ENCODE measurements at places on chromosomes 5 and 9.
A peak's percentile ranks its signal among the peaks of the same experiment; 100 is the strongest.

- no peak for DNase-seq
These were observed 243.8 kb downstream of the KDM4C start for GRCh38 chr9:7001571-7001970.

DNA sequence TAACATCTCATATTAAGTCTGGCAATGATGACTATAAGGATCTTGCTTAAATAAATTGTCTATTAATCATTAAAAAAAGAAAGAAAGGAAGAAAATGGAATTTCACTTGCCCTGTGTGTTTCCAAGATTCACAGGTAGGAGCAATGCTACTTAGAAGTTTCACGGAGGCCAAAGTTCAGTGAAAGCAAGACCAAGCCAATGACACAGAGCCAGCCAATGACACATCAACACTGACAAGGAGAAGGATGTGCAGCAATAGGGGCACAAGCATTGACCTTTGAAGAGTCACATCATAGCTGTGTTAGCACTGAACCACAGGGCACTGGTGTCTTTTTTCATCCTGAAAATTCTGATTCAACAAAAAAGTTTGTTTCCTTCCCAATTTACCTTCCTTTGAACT is 364.3 kb downstream of the PDE4D start:
- DNase-seq, result no peak

GRCh38 chr5:11164531-11165294 is 403.7 kb upstream of the DAP start:
- no peak for DNase-seq

DNA sequence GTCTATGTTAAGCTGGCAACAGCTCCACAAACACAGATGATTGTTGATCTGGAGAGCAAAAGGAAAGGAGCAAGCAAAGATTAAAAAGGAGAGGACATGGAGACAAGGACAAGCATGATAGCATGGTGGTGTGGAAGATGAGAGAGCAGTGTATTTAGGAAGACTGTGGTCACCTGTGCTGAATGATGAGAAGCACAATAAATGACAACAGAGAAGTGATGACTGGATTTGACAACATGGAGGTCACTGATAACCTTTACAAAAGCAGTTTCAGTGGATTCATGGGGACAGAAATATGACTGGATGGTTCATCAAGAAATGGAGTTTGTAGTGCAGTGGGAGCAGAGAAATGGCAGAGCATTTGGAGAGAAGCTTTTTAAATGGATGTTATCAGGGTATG is 20.2 kb downstream of the TTC33 start:
- no peak for DNase-seq

GRCh38 chr5:158811921-158812320 is 287.8 kb downstream of the EBF1 start:
- no peak for DNase-seq

GRCh38 chr9:137067860-137068538 is 2.4 kb downstream of the SAPCD2 start:
- peak; percentile 75 for DNase-seq

- DNase-seq, result no peak
These were observed 138.3 kb upstream of the SHB start for GRCh38 chr9:38207247-38207778.

- no peak for DNase-seq
These were observed 853.3 kb downstream of the TLE1 start for GRCh38 chr9:80836013-80836412.

DNA sequence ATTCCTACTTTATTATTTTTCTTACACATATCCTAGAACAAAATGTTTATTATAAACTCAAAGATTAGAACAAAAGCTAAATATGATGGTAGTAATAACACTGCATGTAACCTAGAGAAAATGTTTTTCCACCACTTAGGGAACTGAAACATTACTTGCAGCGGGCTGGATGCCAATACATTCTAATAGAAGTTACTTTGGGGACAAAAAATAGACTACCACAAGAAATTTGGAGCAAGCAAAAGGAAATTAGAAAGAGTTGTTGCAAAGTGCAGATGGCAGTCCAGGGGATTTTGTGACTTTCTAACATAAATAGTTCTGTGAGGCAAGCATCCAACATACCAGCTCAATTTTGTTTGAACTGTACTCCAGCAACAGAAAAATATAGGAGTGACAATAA is 255.3 kb upstream of the GRIN3A start:
- DNase-seq, result no peak

- DNase-seq, result no peak
These were observed 1.3 kb upstream of the GNAQ start for GRCh38 chr9:78032730-78033457.

DNA sequence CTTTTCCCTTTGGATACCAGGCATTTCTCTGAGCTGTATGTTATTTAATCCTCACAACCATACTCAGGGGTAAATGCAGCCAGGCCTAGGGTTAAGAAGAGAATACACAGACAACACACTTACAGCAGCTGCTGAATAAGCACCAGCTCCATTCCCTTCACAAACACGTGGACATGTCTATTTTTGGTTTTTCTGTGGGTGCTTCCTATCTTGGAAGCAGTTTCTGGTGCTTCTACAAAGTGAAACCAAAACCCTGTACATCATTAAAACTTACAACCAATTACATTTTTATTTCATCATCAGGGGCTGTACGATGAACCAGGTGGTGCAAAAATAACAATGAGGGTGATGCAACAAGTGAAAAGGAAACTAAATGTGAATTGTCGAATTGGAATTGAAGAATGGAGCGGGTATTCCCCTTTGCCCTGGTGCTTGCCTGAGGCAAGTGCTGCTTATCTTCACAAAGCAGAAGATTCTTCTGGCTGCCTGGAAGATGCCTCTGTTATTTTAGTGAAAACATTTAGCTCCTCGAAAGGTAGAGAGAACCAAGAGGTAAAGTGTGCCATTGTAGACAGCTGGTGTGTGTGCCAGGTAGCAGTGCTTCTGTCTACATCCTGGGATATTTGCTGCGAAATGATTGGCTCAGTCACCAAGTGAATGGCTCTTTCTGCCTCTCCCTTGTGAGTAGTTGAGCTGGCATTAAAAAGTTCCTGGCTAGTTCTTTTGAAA is 18.6 kb upstream of the IFNB1 start:
- DNase-seq, result peak; percentile 10

DNA sequence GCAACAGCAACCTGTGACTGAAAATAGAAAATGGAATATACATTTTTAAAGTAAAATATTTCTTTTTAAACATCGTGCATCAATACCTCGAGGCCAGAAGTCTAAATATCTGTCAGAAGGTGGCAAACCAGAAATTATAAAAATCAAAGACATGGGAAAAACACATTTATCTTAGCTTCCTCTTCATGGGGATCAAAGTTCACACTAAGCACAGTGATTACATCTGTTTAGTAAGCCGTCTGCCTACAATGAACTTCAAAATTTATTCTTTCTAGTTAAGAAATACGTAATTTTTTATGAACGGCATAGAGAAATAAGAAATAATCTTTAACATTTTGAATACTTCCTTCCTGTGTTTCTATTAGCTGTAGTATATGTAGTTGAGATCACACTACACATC is 17.9 kb upstream of the SV2C start:
- DNase-seq, result no peak

GRCh38 chr5:132052520-132052919 is 7.9 kb upstream of the IL3 start:
- DNase-seq, result no peak

GRCh38 chr9:107044872-107045271 is 181.9 kb downstream of the ZNF462 start:
- no peak for DNase-seq

- DNase-seq, result no peak
These were observed 44.0 kb upstream of the RNU6ATAC start for GRCh38 chr9:134208310-134208841.

DNA sequence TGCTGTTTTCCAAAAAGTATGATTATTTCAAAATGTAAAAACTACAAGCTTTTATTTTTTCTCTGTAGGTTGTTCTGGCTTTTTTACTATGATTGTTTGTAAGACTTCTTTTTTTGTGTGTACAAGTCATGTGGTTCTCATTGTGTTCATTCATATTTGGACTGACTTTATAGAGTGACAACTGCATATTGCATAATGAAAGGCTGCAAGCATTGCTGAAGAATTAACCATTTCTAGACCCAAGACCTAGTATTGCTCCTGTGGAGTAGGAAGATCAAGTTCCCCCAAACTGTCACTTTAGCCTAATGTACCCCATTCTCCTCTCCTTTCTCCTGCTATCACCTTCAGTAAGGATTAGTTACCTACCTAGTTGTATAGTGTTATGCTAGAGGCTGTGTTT is 10.0 kb downstream of the MAP1B start:
- DNase-seq, result no peak

- DNase-seq, result no peak
These were observed 520.0 kb upstream of the C9orf72 start for GRCh38 chr9:28092981-28093936.

GRCh38 chr9:4583001-4583400 is 79.1 kb upstream of the PLPP6 start:
- DNase-seq, result no peak

- DNase-seq, result no peak
These were observed 159.7 kb upstream of the RAD23B start for GRCh38 chr9:107123389-107123788.

GRCh38 chr9:134185536-134186011 is 21.2 kb upstream of the RNU6ATAC start:
- no peak for DNase-seq

- DNase-seq, result no peak
These were observed 347.8 kb downstream of the TRIM32 start for GRCh38 chr9:117034866-117035265.

DNA sequence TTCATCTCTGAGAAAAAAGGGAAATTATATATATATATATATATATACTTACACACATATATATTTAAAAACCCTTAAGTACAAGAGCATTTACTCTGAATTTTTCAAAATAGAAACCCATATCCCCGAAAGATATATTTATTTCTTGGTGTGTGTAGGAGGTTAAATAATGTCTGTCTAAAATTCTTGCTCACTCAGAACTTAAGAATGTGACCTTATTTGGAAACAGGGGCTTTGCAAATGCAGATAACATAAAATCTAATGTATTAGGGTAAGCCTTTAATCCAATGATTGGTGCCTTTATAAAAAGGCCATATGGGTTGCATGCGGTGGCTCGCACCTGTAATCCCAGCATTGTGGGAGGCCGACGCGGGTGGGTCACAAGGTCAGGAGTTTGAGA is 517.3 kb upstream of the TLE4 start:
- no peak for DNase-seq

- no peak for DNase-seq
These were observed 175.7 kb downstream of the EBF1 start for GRCh38 chr5:158923799-158924551.

- DNase-seq, result no peak
These were observed 19.7 kb downstream of the WWC1 start for GRCh38 chr5:168311061-168311566.

DNA sequence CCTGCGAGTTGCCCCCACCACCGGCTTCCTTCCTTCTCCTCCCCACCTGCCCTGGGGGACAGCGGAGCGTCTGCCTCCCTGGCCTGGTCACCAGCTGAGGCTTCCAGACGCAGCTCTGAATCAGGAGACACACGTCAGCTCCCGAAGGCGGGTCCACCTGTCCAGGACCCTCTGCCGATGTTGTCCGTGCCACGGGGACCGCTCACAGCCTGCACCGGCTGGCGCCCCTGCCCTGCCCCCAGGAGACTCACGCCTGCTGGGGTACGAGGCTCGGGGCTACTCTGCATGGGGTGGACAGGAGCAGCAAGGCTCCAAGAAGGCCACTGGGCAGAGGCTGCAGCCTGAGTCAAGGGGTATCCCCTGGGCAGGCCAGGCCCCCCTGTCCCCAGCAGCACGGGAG is 1.9 kb upstream of the CCDC187 start:
- DNase-seq, result no peak

DNA sequence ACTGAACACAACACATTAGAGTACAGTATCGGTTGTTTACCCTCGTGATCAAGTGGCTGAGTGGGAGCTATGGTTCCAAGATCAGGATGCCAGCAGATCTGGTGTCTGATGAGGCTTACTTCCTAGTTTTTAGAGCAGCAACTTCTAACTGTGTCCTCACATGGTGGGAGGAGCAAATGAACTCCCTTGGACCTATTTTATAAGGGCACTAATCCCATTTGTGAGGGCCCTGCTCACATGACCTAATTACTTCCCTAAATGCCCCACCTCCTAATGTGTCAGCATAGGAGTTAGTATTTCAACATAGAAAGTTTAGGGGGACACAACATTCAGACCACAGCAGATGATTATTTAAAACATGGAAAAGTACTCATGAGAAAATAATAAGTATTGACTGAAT is 111.8 kb downstream of the GCNT1 start:
- no peak for DNase-seq

DNA sequence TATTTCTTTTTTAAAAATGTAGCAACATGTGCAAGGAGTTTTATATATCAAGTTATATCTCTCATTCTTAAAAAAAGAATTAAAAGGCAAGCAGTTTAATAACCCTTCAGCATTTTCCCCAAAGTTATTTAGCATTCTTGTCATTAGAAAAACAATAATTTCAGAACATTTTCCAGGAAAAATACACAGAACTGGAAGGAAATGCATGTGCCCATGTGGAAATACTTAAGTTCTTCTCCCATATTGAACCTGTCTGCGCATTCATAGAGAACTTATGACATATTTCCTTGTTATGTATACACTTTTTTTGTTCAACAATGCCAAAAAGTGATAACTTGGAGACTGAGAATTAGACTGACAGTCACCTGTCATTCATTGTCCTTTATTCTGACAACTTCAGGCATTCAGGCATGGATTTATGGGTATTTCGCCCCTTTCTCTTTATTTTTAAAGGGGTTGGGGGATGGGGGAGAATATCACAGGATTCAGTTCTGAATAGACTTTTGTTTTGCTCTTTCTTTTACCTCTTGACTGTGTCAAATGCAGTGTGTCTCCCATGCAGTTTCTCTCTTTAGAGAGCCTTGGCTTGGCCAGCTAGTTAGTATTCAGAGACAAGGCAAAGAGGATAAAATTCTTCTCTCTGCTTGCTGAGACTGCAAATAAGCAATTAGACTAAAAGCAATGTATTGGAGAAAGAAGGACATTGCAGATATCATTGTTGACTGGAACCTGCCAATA is 701.0 kb downstream of the NR2F1-AS1 start:
- no peak for DNase-seq

DNA sequence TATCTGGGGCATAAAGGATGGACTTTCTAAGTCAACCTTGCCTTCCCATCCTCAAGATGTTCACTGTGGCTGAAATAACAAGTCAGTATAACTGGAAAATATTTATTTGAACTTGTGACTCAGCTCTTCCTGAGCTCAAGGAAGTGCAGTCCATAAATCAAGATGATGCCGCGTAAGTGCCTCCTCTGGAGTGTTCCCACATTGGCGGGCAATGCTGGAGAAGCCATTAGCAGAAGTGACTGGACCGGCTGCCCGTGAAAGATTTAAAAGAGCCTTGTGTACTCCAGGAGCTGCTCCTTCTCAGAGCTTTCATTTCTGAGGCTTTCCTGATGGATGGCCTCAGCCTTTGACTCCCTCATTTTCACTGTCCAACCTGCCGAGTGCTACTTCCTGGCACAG is 17.4 kb downstream of the TMOD1 start:
- no peak for DNase-seq

DNA sequence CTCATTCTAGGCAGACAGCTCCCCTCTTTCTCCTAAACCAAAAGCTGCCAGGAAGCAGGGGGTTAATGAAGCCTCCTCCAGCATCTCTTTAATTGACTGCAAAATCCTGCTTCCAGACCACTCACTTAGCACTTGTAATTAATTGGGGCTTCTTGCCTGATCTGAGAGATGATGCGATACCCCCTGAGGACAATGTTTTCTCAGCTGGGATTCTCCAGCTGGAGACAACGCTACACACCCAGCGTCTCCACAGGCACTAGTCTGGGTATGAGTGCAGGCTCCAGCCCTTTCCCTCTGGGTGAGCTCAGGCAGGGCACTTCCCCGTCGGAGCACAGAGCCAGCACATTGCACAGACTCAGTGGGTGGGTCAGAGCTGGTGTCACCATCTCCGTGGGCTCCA is 16.1 kb downstream of the CPLX2 start:
- no peak for DNase-seq

GRCh38 chr9:115591584-115591984 is 473.6 kb upstream of the TNC start:
- no peak for DNase-seq
